ENCODE measurements at places on chromosomes 11 and 22.

DNA sequence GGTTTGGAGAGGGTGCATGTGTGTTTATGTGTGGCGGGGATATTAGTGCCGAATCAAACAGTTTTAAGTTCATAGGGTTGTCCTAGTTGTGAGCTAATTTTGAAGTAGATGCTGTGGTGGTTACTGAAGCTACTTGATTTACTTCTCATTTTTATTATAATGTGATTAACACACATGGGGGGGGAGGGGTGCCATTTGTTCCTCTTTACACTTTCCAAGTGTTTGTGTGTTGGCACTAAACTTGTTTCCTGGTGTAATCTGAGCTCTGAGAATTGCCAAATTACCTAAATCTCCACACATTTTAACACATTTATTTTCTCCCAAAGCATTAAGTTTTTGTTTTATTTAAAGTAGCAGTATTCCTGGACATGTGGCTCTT lies 60.1 kb downstream of the ZNRF3 start:
- peak; percentile 52 for DNase-seq

DNA sequence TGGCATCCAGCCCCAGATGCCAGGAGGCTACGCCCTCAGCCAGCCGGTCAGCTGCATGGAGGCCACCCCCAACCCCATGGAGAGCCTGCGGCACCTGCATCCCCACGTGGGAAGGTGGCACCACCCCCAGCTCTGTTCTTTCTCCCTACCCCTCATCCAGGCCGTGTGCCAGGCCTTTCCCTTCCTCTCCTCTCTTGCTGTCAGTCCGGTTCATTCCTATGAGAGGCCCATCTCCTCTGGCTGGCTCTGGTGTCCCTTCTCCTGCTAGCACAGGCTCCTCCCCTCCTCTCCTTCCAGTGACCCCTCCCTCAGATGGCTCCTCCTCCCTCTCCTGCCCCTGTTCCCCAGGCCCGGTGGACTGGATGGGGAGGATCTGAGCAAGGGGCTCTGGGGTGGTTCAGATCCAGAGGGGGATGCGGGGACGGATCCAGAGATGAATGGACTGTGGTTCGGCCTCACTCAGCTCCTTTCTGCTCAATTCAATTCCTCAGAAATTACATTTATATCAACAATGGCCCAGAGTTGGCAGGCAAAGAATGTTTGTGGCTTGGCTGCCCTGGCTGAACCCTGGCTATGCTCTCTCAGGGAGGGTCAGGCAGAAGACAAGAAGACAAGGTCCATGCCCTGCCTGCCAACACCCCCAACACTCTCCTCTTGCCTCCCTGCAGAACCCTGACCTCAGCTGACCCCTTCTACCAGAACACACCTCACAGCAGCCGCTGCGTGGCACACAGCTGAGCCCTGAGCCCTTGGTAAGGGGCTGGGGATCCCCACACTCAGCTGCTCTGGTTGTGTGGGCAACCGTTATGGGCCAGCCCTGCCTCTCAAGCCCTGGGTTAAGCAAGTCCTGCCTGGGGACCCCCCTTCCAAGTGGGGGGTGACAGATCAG lies 18.5 kb upstream of the LRRC10B start:
- no peak for DNase-seq

- no peak for DNase-seq
Measured at GRCh38 chr11:36997656-36998055, 399.6 kb upstream of the RAG2 start.

DNA sequence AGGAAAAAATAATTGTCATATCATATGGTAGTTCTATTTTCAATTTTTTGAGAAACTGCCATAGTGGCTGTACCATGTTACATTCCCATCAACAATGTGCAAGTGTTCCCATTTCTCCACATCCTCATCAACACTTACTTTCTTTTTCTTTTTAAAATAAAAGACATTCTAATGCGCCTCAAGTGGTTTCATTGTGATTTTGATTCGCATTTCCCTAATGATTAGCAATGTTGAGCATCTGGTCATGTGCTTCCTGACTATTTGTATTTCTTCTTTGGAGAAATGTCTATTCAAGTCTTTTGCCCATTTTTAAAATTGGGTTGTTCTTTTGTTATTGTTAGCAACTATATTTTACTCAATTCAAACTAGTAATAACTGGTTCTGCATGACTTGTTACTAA lies 8.4 kb downstream of the MCHR1 start:
- no peak for DNase-seq

DNA sequence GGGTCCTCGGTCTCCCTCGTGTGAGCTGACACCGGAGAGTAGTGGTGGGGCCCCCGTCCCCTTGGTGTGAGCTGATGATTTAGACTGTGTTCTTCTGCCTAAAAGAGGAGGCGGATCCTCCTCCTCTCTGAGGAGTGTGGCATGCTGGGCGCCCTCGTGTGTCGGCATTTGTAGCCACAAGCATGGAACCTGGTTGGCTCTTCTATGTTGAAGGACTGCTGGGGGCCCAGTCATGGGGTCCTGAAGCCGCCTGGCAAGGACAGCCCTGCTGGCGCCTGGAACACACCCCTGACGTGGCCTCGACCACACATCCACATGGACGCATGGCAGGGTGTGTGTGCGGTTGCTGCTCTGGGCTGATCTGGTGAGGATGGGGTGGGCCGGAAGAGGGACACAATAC lies 50.2 kb downstream of the AP2A2 start:
- no peak for DNase-seq

DNA sequence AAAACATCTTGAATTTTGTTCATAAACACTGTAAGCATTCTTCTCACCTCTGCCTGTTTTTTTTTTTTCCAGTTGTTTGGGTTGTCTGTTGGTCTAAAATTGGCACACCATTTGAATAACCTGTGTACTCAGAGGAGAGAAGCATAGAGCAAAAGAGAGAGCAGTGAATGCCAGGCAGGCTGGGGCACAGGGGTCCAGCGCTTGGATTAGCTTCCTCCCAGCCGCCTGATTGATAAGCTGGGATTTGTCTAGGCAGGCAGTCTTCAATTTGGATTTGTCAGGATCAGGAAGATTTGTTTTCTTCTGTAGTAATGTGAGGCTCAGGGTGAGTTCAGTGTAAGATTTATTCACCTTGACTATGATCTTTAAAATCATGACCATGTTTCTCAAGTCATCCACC lies 59.0 kb downstream of the ARL14EP start:
- no peak for DNase-seq

DNA sequence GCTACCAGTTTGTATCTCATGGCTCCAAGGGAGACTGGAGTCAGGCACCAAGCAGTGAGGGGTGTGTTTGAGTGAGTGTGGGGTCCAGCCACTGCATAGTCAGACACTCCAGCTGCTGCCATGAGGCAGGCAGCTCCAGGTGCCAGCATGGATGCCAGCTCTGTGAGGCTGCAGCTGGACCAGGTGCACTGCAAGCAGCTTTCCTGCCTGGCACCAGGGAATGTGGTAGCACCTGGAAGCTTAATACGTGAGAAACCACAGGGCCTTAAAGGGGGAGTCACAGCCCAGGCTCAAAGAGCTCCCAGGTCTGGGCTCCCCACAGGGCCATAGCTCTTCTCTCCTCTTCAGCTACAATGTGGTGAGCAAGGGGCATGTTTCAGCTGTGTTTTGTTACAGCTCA lies 817.8 kb upstream of the LUZP2 start:
- DNase-seq, result no peak

DNA sequence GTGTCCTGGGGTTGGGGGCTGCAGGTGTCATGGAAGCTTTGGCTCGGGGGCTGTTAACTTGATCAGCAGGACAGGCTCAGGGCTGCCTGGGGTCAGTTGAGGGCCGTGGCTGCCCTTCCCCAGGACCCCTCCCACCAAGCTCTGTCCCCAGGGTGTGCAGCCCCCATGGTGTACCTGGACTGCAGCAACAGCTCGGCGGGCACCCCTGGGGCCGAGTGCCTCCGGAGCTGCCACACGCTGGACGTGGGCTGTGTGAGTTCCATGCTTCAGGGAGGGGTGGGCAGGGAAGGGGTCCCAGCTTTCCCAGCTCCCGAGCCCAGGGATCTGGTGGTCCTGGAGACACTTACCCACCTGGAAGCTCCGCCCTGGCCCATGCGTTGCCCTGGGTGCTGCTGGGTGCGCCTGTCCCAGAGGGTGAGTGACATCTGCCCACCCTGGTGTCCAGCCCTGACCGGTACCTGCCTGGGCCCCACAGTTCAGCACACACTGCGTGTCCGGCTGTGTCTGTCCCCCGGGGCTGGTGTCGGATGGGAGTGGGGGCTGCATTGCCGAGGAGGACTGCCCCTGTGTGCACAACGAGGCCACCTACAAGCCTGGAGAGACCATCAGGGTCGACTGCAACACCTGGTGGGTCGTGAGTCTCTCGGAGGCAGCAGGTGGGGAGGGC lies 11.3 kb downstream of the MUC5B start:
- no peak for DNase-seq

DNA sequence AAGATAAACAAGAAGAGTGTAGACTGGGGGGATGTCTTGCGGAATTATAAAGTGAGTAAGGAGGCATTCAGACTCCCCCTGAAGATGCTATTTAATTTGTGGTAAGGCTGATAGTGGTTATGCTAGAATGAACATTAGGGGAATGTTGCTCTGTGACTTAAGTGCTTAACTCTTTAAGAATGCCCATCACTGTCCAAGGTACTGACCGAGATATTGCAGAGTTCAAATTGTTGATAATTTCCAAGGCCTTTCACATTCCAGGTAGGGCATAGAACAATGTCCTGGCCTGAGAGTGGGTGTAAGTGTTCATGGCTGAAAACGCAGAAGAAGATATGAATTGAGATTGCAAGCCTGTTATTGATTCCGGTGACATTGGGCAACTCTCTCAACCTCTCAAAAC lies 90.3 kb upstream of the SEZ6L start:
- DNase-seq, result no peak

- no peak for DNase-seq
Measured at GRCh38 chr11:19924311-19924710, 211.7 kb downstream of the NAV2 start.

GRCh38 chr22:43060183-43060582 lies 29.0 kb downstream of the TTLL1 start:
- DNase-seq, result no peak

DNA sequence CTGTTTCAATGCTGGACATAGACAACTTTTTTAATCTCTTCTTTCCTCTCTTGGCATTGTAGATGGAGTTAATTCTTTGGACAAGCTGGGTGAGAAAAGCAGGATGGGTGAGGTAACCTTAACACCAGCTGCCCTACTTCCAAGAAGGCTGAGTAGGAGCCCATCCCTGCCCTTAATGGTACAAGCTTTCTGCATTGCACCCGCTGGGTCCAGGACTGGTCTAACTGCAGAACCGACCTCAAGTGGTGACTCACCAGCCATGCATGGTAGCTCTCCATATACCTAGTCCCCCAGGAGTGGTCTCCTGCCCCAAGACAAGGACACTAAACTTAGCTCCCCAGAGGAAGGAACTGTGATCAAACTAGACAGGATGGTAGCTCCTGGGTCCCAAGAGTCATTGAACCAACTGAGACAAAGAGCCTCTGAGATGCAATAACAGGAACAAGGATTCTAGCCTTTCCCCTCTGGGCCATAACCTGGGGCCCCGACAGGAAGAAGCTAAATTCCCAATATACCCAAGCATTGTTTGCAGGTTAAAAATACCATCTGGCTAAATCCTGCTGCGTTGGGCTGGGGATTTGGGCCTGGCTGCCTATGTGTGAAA lies 32.1 kb downstream of the RPL27A start:
- no peak for DNase-seq

- no peak for DNase-seq
Measured at GRCh38 chr11:128210148-128210940, 377.0 kb downstream of the ETS1 start.

DNA sequence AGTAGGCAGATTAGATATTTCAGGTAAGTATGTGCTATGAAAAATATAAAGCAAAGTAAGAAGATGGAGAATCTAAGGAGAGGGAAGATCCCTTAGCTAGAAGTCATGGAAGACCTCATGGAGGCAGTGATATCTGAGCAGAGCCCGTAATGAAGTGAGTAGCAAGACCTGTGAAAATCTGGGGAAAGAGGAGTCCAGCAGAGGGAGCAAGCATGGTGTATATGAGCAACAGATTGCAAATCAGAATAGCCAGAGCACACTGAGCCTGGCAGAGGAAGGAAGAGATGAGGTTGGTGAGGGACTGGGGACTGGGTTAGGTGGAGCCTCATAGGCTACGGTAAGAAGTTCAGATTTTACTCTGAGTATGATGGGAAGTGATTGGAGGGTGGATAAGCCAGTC lies 9.4 kb downstream of the LHFPL7 start:
- DNase-seq, result no peak

- peak; percentile 23 for DNase-seq
Measured at GRCh38 chr11:119341222-119342022, 739 bp upstream of the C1QTNF5 start.

DNA sequence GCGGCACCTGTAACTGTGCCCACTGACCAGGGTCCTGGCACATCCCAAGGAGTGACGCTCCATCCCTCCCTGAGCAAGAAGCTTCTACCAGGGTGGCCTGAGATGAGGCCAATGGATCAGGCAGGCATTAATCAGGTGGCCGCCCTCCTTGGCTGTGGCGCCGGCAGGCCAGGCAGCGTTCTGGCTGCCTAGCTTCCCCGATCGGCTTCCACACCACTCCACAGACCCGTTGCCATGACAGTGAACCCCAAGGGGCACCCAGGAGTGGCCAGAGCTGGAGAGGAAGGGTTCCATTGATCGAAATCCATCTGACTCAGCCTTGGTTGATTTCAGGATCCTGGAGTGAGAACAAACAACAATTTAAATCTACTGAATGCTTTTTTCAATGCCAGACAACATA lies 20.5 kb downstream of the LRRC55 start:
- no peak for DNase-seq

DNA sequence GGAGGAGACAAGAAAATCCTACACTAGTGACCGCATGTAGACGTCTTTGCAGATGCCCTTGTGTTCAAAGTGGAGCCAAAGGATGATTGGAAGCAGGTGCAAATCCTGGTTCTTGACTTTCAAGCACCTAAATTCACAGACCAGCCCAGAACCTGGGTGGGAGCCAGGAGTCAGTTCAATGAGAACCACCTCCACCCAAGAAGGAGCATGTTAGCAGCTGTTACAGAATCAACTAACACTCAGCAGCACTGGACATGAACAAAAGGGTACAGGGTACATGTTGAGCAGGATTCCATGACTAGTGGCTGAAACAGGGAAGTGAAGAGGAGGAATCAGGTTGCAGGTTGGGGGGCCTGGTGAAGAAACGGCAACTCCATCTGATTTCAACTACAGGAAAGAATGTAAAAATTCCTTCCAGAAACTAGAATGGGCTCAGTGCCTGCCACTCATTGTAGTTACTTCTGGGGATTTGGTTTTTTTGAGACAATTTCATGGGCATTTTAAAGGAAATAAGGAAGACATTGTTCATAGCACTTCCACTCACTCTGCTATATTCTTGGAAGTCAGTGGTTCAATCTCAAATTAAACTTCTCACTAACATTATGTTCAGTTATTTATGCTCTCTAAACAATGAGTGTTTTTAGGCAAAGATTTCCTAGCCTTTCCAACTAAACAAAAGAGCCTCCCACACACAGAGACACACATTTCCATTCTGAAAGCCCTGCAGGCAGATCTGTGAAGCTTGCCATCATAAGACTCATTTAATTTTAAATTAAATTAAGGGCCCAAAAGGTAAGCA lies 173.3 kb downstream of the CADM1 start:
- DNase-seq, result no peak

GRCh38 chr11:2088746-2089535 lies 50.2 kb downstream of the IGF2 start:
- DNase-seq, result no peak

- no peak for DNase-seq
Measured at GRCh38 chr11:19445771-19446170, 205.0 kb upstream of the E2F8 start.

GRCh38 chr22:38611559-38611958 lies 41.6 kb upstream of the DMC1 start:
- no peak for DNase-seq
